Stimulated activated CD4-positive, alpha-beta T cell treated with anti-CD3 and anti-CD28 coated beads, Interleukin-1b, Interleukin-23, amount 100 ng/mL, for 1 hour (primary cell): ENCODE measurements at places on chromosomes 12 and 14.

GRCh38 chr12:99195474-99195873, 452.1 kb upstream of the GARIN6 start:
- no peak for DNase-seq

DNA sequence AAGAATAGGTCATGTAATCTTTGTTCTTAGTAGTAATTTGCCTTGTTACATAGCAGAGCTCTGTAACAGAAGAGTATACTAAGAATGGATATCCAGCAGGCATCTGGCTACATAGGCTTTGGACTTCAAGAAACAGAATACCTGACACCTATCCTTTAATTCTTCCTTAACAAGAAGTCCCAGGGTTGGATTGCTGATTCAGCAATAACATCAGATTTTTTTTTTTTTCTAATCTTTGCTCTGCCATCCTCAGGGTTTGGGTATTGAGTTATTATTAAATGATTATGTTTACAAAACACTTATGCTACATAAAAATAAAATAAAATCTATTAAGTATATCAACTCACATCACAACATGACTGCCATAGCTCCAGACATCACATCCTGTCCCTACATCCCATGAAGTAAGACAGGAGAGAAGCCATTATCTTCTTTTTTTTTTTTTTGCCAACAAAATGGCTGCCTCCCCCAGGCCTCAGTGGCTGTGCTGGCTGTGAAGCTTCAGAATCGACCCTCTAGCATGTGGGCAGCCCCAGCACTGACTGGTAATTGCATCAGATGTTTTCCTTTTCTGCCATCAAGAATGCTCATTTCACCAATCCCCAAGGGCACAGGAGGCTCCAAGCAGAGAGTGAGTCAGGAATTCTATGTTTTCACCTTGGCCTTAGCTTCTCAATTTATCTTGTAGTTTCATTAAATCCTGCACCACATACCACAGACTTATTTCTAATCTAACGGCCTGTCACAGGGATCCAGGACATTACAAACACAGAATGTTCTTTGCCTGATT, 186.2 kb downstream of the DICER1 start:
- DNase-seq, result no peak

DNA sequence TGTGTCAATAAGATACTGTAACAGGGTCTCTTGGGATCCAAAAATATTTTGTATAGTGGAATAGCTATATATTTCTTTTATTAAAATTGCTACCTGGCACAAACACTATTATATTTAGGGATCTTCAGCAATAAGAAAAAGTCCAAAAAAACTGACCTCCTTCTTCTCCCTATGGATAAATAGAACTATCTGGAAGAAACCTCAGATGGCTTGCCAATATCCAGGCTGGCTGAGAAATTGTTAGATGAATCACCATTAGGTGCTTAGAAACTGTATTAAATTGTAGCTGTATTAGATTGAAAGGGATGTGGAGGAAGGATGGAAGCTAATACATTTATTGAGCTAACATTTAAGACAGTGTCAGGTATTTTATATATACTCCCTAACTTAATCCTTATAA, 66.0 kb downstream of the SLC38A6 start:
- no peak for DNase-seq

DNA sequence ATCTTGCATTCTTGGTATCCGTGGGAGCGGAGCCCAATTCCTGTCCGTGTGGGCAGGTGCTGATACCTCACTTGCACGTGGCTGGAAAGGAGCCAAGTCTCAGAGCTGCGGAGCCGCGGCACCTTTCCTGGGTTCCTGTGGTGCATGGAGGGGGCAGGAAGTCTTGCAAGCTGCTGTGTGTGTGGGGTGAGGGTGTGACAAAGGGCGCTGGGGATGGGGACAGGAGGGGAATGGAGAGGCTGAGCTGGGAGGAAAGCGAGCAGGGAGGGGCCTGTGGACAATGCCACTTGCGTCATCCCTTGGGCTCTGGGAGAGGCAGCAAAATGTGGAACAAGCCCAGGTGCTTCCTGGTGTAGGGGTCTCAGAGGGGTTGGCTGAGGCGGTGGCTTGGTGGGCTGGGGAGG, 86.7 kb downstream of the CALM1 start:
- DNase-seq, result no peak

GRCh38 chr14:80978403-80978802, 23.0 kb downstream of the TSHR start:
- no peak for DNase-seq

- no peak for DNase-seq
These were observed 1.9 kb upstream of the KRT78 start for GRCh38 chr12:52850681-52851080.
